Epithelial cell of prostate (primary cell): ENCODE measurements at places on chromosomes 11 and 22.
A peak's percentile ranks its signal among the peaks of the same experiment; 100 is the strongest.

DNA sequence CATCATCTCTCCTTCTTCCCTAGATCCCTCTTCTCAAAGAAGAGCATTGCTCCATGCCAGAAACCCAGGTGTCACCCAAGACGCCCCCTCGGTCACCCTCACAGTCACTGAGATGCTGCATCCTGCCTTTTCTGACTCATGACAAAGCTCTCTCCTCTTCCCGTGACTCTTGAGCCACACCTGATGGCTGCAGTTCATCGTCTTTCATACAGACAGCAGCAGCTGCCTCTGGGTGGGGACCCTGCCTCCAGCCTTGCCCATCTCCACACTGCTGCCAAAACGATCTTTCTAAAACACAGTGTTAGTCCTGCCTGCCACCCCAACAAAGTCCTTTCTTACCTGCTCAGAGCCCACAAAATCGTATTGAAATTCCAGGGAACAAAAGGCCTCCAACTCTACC lies 44.8 kb downstream of the BUD13 start:
- no peak for DNase-seq

DNA sequence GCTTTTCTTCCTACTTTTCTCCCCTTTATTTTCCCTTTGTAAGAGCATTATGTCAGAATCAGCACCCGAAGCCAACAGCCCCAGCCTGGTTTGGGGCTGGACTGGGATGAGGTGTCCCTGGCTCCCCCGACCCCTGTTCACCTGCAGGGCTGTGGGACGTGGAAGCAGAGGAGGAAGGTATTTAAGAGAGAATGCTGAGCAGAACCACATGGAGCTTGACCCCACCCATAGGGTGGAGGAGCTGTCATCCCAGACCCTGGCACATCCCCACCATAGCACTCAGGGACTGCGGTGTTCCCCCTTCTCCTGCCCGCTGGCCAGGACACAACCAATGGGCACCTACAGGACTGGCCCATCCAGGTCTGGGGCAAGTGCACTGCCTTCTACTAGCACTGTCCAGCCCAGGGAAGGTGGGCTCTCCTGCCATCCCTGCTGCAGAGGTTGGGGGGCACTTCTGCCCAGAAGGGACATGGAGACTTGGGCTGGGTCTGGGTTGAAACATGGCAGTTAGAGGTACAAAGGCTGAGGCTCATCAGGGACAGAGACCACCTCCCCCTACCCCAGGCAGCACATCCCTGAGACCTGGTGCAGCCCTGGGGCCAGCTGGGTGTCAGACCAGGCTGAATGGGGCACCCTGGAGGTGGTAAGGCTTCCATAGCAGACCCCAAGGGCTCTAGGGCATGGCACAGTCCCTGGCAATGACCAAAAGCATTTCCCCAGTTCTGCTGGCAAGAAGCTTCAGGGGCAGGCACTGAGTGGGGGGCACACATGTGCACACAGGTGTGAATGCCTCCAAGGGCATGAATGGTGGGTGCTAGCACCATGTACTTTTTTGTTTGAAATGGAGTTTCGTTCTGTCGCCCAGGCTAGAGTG lies 19.7 kb downstream of the TANGO2 start:
- no peak for DNase-seq

- DNase-seq: no peak
These were observed 30.4 kb downstream of the CREB3L1 start for GRCh38 chr11:46307785-46308341.

GRCh38 chr11:43708776-43709175 lies 28.2 kb downstream of the HSD17B12 start:
- no peak for DNase-seq

GRCh38 chr11:108220721-108221336 lies 1.6 kb downstream of the NPAT start:
- DNase-seq: no peak

GRCh38 chr22:24134090-24134846 lies 47.0 kb upstream of the SUSD2 start:
- DNase-seq: no peak

DNA sequence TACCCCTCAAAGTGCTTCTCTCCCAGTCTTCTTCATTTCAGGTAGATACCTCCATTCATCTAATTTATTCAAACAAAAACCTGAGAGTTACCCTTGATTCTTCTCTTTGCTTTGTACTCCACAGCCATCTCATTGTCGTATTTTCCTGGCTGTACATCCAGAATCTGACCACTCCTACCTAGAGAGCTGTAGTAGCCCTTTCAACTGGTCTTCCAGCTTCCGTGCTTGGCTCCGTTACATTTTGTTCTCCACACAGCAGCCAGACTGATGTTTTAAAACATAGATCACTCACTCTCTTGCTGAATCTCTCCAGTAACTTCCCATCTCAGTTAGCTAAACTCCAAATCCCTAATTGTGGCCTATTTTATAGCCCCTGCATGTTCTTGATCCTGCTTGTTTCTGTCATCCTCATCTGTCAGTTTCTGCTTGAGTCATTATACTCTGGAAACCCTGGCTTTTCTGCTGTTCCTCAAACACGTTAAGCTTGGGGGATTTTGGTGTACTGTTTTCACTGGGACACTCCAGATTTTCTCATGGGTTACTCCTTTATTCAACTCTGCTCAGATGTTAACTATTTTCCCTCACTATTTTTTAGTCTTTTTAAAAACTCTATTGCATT lies 7.4 kb downstream of the SPCS2 start:
- no peak for DNase-seq

- DNase-seq: peak; percentile 40
These were observed 47.6 kb upstream of the THY1 start for GRCh38 chr11:119470317-119471291.

- no peak for DNase-seq
These were observed 205.3 kb downstream of the MN1 start for GRCh38 chr22:27596133-27596870.

GRCh38 chr11:94997437-94997836 lies 23.9 kb downstream of the KDM4D start:
- DNase-seq: no peak

GRCh38 chr22:22479999-22480532 lies 28.5 kb downstream of the ZNF280B start:
- no peak for DNase-seq

DNA sequence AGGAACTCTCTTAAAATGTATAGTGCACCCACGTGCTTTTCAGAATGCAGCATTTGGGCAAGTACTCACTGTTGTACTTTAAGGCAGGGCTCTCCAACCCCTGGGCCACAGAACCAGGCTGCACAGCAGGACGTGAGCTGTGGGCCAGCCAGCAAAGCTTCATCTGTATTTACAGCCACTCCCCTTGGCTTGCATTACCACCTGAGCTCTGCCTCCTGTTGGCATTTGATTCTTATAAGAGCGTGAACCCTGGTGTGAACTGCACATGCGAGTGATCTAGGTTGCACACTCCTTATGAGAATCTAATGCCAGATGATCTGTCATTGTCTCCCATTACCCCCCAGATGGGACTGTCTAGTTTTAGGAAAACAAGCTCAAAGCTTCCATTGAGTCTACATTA lies 3.0 kb downstream of the C11orf58 start:
- DNase-seq: no peak

- DNase-seq: no peak
These were observed 9.5 kb upstream of the MS4A4E start for GRCh38 chr11:60252213-60253108.

DNA sequence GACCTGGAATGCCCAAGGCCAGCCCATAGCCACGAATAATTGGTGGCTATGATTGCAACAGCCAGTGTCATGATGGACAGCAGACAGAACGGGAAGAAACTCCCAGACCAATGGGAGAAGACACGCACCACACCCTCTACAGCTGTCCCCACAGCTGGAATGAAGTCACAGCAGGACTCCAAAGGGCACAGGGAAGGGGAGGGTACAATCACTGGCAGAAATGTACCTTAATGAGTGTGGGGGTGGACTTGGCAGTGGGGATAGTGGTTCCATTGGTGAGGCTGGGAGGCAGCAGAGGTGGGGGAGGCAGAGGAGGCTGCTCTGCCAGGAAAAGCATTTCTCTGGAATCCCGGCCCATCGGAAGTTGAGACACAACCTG lies 52.9 kb downstream of the SGSM3 start:
- DNase-seq: no peak

DNA sequence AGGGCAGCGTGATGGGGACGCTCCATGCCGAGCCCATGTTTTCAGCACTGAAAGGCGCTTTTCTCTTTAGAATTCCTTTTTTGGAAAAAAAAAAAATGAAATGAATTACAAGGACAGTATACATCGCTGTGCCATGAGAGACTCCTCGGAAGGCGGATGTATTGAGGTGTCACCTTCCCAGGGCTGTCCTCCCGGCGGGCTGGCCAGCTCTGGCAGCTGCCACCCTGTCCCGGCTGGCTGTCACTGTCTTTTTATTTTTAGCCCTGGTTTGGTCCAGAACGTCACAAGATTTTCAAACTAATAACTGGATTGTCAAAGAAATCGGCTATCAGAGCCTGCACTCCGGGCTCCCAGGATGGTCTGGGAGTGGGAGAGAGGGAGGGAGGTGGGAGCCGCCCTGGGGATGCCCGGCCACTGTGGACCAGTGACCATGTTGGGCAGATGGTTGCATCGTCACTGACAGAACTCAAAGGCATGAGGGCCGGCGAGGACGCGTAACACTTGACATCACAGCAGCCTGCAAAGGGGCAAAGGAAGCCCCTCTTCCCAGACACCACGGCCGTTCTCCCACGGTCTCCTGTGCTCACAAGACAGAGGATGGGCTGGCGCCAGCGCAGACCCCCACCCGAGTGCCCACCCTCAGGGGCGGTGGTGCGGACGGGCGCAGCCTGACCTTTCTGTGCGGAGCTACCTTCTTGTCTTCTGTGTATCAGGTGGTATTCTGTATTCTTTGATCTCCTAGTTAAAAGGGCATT lies 392.9 kb downstream of the TBC1D22A start:
- DNase-seq: no peak

- no peak for DNase-seq
These were observed 2.6 kb upstream of the MCM5 start for GRCh38 chr22:35397095-35397904.

DNA sequence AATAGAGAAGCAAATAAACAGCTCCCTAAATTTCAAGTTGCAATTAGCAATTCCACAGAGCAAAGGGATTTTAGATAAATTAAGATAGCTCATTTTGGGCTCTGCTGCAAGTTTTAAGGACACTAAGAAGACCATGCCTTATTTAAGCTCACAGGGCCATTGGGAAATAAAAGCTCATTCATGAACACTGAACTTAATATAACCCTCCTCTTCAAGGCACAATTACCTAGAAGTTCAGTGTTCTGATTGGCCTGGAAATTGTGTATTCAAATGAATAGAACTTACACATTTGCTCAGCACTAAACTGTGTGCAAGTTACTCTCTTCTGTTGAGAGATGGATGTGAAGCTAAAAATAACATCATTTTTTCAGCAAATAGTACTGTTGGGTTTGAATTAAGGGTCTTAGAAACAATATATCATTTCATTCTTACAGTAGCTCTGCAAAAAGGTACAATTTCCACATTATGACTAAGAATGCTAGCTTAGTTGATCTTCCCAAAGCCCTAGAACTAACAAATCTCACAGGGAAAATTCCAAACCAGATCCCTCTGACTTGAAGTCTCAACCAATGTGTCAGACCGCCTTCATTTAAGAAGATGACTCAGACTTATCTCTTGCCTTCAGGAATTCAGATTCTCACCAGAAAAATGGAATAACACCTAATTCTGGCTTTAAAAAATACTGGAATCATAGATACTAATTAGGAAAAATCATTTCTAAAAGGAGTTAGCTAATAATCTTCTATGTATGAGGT lies 87.4 kb upstream of the LRRC55 start:
- DNase-seq: no peak

DNA sequence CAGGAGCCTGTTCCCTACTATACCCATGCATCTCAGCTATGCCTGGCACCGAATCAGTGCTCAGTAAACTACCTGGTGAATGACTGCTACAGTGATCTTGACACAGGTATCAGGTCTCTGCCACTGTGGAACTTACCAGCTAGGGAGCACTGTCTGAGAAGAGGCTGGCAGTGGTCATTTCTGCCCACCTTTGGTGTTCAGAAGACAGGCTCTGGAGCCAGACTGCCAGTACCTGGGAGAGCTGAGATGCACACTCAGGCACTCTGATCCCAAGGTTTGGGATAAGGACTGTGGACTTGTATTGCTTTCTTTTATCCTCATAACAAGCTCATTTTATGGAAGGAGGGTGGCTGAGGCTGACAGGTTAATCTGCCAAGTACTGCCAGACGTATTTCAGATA lies 52.7 kb downstream of the SYN3 start:
- DNase-seq: no peak

GRCh38 chr22:48981371-48982061 lies 846.2 kb downstream of the BRD1 start:
- DNase-seq: no peak

DNA sequence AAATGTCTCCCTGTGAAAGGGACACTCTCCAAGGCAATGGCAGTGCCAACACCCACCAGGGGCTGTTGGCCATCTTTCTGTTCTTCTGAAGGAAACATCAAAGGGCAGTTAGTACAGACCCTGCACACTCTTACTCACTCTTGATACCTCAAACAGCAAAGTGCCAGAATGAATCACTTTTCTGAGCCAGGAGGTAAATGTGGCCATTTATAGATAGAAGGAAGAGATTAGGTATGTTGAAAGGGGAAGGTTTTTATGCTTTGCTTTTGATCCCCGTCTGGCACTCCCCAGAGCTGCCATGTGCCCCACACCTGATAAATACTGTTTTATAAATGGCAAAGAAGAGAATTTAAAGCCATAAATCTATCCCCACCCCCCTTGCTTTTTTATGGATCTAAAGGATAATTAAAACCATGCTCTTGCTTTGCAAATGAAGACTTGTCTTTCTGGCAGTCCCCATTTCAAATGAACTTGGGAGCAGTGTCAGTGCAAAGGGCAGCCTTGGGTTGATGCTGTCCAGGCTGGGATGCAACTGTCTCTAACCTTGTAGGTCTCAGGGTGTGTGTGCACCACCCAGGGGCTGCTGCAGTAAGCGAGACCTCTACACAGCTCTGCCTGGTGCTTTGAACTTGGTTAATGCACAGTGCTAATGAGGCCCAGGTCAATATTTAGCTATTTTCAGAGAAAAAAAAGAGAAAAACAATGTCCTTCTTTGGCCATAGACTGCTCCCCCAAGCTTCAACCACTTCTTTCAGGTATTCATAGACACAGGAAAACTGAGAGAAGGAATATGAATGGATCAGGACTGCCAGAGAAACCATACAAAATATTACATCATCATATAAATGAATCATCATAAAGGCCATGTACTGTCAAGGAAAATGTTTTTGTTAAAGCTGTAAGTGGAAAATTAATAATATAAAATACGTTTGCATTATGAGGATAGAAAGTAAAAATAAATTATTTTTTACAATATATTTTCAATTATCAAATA lies 207.5 kb downstream of the ETS1 start:
- DNase-seq: peak; percentile 14

GRCh38 chr22:27801616-27802345 lies at the start of gene MN1:
MN1 (minus strand) TSS chr22:27801756; CDS start chr22:27800543, 1,213 bp downstream.
- no peak for DNase-seq

- DNase-seq: no peak
These were observed 46.5 kb downstream of the PISD start for GRCh38 chr22:31615491-31615860.
